ENCODE measurements at places on chromosomes 2 and 18.

DNA sequence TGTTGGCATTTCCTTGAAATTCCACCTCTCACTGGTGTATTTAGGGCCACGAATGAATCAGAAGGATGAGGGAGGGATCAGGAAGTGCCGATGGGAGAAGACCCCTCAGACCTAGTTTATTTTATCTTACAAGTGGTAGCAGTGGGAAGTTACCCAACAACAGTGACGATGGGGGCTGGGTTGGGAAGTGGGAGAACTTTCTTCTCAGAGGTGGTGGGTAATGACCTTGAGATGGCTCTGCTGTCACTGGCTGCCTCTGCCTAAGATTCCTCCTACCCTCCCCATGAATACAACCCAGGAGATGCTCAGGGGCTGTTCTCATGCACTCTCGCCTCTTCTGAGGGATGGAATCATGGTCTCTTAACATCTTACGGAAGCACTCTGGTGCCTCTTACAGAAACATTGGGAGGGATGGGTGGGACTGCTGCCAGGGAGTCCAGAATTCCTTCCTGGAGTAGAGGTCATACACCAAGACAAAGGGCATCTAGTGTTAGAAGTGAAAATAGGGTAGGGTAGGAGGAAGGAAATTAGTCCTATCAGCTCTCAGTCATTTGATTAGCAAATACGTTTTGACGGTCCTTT, 58.5 kb upstream of the TXNDC2 start:
- no peak for DNase-seq

DNA sequence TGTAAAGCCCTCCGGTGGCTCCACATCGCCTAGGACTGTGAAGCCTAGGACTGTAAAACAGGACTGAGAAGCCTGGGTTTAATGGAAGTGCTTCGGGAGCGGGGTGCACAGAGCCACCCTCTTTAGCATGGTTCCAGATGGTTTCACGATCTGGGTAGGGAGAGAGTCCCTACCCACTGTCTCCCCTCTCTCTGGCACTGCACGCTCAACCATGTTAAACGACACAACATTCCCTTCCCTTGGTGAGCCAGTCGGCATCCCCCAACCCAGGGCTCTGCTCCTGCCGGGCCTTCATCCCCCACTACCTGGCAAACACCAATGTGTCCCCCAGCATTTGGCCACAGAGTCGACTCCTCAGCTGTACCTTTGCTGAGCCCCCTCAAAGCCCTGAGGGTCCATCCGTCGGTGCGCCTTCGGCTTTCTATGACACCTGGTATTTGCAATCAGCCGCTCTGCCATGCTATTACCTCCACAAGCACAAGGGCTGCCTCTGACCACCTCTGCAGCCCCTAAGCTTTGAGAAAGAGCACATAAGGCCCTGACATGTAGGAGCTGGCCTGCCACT, 1.1 kb downstream of the COPS9 start:
- no peak for DNase-seq

DNA sequence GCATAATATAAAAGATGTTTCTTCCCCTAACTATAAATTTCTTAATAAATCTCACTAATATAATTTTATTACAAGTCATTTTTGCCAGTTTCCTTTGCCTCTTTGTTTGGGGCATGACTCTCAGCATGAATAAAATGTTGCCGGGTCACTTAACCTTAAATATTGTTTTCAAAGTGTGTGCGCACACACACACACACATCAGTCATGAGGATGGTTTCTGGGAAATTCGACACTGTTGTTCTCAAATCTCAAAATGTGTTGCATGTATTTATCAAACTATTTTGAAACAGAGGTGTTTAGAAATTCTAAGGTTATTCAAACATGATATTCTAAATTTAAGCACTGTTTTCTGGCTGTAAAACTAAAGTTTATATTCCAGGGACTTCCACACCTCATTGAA, 31.5 kb downstream of the FAP start:
- no peak for DNase-seq

- DNase-seq = no peak
These were observed 60.4 kb downstream of the CIB4 start for GRCh38 chr2:26580751-26581150.

- DNase-seq = no peak
These were observed 80.3 kb downstream of the THNSL2 start for GRCh38 chr2:88250404-88250803.

DNA sequence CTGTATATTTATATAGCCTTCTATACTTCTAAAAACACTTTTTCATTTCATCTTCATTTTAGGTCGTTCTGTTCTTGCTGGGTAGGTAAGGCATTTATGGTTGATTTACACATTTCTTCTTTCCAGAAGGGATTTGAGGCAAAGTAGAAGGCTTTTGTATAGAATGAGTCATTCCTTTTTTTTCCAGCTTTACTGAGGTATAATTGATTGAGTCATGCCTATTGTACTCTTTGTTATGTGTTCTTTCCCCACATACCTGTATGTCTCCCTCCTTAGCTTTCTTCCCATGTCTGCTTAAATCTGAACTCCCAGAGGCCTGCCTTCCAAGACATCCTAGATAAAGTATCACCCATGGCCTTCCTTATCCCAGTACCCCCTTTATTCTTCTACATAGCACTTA, 4.8 kb upstream of the CDC42EP3 start:
- DNase-seq = no peak

DNA sequence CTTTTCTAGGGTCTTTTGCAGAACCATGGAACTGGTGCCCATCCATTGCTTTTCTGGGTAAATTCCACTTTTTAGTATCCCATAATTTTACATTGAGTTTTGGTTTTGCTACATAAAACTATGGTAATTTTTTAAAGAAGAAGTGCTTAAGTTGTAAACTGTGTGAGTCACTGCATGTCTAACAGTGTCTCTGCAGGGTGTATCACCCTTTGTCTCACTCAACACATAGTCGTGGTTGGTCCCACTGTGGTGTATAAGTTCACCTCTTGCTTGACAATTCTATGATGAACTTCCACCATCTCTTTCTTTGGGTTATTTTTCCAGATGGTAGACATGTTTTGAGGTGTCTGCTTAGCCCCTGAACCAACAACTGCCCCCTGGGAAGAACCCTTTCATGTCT, 10.5 kb downstream of the SCTR start:
- DNase-seq = no peak

DNA sequence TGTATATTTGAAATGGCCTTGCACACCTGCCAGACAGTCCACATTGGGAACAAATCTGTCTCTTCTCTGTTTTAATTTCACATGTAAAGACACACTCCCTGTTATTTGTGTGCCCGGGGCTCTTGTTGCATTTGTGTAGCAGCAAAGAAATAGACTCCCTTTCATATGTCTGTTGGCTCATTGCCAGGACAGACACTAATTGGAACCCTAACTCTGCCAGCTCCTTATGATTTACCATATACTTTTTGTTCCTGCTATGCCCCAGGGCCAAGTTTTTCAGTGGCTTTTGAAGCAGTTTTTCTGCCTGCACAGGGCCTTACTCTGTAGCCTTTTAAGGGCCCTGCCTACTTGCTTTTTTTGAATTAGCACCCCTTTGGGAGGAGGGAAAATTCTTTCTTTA, 396.9 kb downstream of the DLGAP1 start:
- no peak for DNase-seq

- peak; percentile 90 for DNase-seq
These were observed 33.3 kb upstream of the KLF11 start for GRCh38 chr2:10009811-10010781.

GRCh38 chr2:30310955-30311354, 79.6 kb downstream of the LBH start:
- no peak for DNase-seq

GRCh38 chr2:18169121-18169892, 290.8 kb downstream of the KCNS3 start:
- no peak for DNase-seq

- DNase-seq = peak; percentile 78
These were observed 130.1 kb downstream of the NFATC1 start for GRCh38 chr18:79525556-79526467.

DNA sequence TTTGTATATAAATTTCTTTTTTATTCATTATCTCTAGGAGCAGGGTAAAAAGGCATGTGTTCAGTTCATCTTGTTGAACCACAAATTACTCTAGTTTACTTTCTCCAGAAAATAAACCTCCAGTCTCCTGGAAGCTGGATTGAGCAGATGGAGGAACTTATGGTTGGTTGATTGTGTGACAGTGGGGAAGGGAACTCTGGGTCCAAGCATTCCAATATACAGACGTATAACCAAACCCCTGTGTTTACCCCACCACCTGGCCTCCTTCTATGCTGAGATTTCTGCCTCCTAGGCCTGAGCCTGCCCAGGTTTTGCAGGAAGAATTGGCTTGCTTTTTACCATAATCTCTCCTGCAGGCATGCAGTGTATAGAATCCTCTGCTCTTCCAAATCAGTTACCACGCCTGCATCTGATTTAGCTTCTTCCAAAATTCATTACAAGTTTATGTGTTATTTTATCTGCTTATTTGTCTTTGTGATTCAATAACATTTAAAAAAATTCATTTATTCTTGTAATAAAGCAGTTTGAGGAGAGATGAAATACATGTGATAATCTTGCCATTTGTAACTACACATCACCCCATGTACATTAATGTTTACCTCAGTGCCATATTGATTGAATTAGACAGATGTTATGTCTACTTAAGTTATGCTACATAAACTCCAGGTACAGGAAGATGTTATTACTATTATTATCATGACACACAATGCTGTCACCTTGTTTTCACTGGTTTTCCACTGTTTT, 2.5 kb upstream of the RAB27B start:
- DNase-seq = no peak

GRCh38 chr2:29115797-29116781, 874 bp downstream of the CLIP4 start:
- DNase-seq = peak; percentile 54

GRCh38 chr18:10518595-10519255, 7.1 kb upstream of the NAPG start:
- DNase-seq = peak; percentile 43

- DNase-seq = peak; percentile 82
These were observed 157.8 kb upstream of the SLC1A4 start for GRCh38 chr2:64831134-64831976.

- no peak for DNase-seq
These were observed 237.8 kb downstream of the WDR7 start for GRCh38 chr18:56888978-56889377.

- no peak for DNase-seq
These were observed 183.9 kb downstream of the LPIN1 start for GRCh38 chr2:11930211-11930761.

GRCh38 chr18:62616331-62616805, 93.5 kb downstream of the ZCCHC2 start:
- peak; percentile 52 for DNase-seq

- no peak for DNase-seq
These were observed 162.1 kb upstream of the SH3BP4 start for GRCh38 chr2:234789556-234790325.
